Stimulated activated CD8-positive, alpha-beta memory T cell treated with anti-CD3 and anti-CD28 coated beads, Interleukin-15, amount 100 ng/mL, for 4 hours (primary cell): ENCODE measurements at places on chromosomes 7 and 10.
A peak's percentile ranks its signal among the peaks of the same experiment; 100 is the strongest.

- no peak for DNase-seq
Measured at GRCh38 chr7:129471402-129471827, 30.9 kb upstream of the SMKR1 start.

DNA sequence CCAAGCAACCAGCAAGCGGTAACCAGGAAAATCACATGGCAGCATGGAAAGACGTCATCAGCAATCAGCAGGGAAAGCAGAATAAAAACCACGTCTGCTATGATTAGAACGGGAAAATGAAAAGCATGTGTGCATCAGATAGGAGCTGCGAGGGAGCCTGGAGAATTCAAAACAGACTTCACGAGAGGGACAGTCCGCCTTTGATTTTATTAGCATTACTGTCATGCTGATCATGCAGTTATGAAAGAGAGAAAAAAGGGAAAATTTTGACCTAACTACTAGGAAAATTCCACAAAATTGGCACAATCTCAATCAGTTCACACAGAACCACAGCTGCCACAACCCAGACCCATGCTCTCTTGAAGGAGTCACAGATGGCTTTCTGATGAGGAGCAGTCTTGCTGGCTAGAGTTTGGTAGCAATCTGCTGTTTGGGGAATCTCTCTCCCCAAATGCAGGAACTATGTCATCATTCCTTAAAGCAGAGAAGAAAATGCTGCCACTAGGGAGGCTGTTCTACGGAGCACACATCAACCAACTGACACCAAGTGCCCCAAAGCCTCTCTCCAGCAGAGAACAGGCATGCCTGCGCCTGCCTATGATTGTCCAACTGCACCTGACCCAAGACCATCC is 295.9 kb downstream of the TNS3 start:
- DNase-seq, result no peak

DNA sequence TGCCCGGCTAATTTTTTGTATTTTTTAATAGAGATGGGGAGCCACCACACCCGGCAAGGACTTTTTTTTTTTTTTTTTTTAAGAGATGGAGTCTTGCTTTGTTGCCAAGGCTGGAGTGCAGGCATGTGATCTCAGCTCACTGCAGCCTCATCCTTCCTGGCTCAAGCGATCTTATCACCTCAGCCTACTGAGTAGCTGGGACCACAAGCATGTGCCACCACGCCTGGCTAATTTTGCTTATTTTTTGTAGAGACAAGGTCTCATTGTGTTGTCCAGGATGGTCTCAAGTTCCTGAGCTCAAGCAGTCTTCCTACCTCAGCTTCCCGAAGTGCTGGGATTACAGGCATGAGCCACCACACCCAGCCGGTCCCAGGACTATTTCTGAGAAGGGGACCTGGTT is 9.3 kb upstream of the MCU start:
- DNase-seq, result no peak

DNA sequence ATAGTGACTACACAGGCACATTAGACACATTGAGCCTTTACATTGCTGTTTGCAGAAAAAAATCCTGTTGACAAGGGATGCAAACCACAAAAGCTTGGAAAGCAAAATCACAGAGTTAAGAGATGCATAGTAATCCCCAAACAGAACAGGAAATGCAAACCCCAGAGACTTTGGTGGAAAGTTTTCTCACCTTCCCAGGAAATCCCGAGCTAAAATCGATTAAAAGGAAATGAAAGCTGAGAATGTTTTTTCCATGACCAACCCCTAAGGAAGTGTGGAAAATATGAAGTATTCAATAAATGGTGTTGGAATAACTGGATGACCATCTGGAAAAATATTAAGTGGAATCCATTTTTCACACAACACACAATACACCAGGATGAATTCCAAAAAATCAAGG is 598.7 kb downstream of the GRID1 start:
- DNase-seq, result no peak

- no peak for DNase-seq
Measured at GRCh38 chr7:139683137-139683921, 94.5 kb downstream of the HIPK2 start.

DNA sequence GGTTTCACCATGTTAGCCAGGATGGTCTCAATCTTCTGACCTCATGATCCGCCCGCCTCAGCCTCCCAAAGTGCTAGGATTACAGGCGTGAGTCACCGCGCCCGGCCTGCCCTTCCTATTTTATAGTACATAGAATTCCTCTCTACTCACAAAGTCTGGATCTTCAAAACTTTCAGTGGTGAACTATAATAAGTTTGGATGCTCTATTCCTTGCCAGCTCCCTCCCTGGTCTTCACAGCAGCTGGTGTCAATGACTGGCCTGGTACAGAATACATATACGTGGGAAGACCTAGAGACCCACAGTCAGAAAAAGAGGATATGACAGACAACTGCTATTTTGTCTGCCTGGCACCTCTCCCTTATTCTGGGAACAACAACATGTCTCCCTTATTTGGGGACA is 40.8 kb downstream of the ARHGAP12 start:
- no peak for DNase-seq

DNA sequence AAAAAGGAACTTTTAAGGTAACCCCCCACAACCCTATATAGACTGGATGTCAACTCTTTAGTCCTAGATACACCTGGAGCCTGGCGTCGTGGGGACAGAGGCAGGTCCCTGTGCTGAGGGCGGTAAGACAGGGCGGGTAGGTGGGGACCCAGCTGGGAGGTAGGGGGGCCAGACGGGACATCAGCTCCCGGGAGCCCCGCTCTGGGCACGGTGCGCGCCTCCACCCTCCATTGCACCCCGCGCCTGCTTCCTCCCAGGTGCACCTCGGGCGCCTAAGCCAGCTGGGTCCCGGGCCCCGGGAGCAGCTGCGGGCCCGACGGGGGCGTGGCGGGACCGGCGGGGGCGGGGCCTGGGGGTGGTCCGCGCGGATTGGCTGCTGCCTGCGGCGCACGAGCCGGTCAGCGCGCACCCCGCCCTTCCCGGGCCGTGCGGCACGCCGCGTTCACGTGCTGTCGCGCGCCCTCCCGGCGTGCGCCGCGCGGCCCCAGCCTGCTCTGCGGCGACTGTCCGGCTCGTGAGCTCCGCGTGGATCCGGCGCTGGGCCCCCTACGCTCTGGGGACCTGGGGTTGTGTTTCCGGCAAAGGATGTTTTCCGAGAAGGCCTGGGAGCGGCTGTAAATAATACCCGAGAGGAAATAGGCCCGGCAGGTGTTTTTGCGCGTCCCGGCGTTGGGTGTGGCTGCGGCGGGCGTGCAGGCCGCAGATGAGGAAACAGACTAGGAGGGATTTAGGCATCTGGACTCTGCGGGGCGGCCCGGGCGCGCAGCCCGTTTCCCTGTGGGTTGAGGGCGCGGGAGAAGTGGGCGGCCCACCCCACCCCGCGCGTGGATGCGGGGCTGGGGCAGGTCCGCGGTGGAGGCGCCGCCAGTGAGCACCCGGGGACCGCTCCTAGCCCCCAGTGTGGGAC is 39.1 kb upstream of the PFKFB3 start:
- peak; percentile 84 for DNase-seq
